Thymus (tissue), 14 donors: ENCODE measurements at places on chromosomes 3 and 15.

DNA sequence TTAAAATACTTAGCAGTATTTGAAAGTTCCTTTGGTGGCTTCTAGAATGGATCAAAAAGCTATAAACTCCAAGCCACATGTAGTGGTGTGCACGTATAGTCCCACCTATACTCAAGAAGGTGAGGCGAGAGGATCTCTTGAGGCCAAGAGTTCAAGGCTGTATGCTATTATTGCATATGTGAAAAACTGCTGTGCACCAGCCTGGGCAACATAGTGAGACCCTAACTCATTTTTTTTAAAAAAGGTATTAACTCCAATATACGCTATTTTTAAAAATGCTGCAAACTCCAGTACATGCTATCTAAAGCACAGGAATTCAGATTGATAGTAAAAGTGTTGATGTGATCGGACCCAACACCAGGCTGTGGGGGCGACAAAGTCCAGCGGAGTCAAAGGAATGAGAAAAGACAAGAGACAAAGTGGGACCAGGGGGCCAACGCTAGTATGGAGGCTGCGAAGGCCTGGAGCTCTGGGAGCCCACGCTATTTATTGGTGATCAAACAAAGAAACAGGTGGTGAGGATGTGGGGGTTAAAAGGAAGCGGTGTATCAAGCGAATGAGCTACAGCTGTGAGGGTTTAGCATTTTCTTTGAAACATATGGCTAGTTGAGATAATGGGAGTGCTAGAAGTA, 66.6 kb downstream of the ARIH1 start:
- DNase-seq = no peak

GRCh38 chr15:52255008-52255407, 40.6 kb downstream of the MYO5C start:
- DNase-seq = no peak

GRCh38 chr15:75025107-75025506, 1.7 kb downstream of the PPCDC start:
- DNase-seq = no peak

- no peak for DNase-seq
Measured at GRCh38 chr3:140007911-140008869, 73.2 kb downstream of the CLSTN2 start.

GRCh38 chr3:127218454-127218922, 25.6 kb downstream of the PRR23E start:
- DNase-seq = no peak

DNA sequence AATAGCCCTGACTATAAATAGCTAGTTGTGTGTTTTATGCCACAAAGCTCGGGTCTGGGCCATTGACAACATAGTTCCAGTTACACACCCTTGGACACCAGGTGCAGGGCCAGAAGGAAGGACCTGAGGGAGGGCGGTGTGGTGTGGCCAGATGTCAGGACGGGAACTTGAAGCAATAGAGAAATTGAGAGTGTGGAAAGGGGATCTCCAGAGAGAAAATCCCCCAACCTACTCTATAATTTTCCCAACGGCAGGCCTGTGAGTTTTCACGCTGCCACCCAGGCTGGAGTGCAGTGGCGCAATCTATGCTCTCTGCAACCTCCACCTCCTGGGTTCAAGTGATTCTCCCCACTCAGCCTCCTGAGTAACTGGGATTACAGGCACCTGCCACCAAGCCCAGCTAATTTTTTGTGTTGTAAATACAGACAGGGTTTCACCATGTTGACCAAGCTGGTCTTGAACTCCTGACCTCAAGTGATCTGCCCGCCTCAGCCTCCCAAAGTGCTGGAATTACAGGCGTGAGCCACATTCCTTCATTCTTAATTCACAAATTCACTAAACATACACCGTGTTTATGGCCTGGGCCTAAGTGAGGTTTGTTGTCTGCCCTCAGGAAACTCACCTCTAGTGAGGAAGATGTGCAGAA, 70.8 kb upstream of the KLF13 start:
- peak; percentile 41 for DNase-seq
